ENCODE measurements at places on chromosomes 7 and 10. TPM values are rescaled to one million over a fixed set of nuclear protein-coding genes. Genes with fewer than 3 reads are reported as not detected.

The LBX1 gene
- total RNA-seq, result not detected

GRCh38 chr7:79272066-79272669, 181.3 kb downstream of the MAGI2 start:
- DNase-seq, result no peak
- H3K36me3 ChIP-seq, result no peaks in the 10 kb centered on the region
- H3K27me3 ChIP-seq, result no peaks in the 10 kb centered on the region
- no peaks in the 10 kb centered on the region for H3K4me1 ChIP-seq

The GOLGA7B gene
- not detected for total RNA-seq

GRCh38 chr7:132232406-132232805, 343.9 kb downstream of the PLXNA4 start:
- no peaks in the 10 kb centered on the region for H3K36me3 ChIP-seq
- no peak overlapping the region for H3K4me3 ChIP-seq
- no peak for DNase-seq
- no peak overlapping the region for H3K27ac ChIP-seq
- no peaks in the 10 kb centered on the region for H3K27me3 ChIP-seq
